ENCODE measurements at places on chromosomes 7 and 10.

DNA sequence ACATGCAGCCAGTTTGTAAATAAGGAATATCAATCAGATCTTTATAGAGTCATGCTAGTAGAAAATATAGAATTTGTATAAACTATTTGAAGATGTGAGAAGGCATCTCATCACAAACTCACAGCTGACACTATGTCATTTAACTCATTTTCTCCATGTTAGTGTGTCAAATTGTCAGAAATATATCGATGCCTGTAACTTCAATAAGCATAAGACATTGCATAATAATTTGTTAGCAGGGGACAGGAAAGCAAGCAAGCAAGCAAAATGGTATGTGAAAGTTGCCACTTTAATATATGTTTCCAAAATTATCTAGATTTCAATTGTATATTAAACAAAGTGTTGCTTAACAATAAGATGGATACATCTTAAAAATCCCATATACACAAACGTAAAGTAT lies 571.0 kb downstream of the ARL4A start:
- H3K4me1 ChIP-seq = no peaks in the 10 kb centered on the region
- H3K36me3 ChIP-seq = no peaks in the 10 kb centered on the region
- no peak overlapping the region for H3K27ac ChIP-seq
- peaks cover 15% of the 10 kb centered on the region for H3K27me3 ChIP-seq
- no peak overlapping the region for H3K4me3 ChIP-seq

DNA sequence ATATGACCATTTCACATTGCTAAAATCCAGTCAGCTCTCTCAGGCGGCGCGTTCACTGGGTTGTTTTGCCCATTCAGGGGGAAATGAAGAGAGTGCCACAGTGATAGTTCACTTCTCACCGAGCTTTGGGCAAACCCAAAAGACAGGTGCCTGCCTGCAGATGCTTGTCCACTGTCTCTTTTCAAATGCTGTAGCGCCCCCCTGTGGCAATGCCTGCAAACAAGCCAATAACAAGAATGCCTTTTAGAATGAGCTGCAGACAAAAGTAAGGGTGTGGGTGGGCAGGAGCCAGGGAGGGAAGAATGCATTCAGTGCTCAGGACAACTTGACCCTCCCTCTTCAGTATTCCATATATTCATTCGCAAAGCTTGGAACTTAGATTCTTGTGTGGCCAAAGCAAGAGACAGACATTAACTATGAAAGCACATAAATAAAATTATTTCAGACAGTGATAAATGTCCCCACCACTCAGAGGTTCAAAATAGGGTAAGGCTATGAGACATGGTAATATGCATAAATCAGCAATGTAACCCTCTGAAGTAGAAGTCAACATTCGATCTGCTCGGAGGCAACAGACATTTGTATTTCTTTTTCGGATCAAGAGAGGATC lies 86.9 kb downstream of the JAZF1 start:
- DNase-seq = peak; percentile 33
- H3K27me3 ChIP-seq = no peaks in the 10 kb centered on the region
- no peak overlapping the region for H3K4me3 ChIP-seq
- no peak overlapping the region for H3K27ac ChIP-seq
- peaks cover 27% of the 10 kb centered on the region for H3K4me1 ChIP-seq
- H3K36me3 ChIP-seq = peaks cover 3% of the 10 kb centered on the region

DNA sequence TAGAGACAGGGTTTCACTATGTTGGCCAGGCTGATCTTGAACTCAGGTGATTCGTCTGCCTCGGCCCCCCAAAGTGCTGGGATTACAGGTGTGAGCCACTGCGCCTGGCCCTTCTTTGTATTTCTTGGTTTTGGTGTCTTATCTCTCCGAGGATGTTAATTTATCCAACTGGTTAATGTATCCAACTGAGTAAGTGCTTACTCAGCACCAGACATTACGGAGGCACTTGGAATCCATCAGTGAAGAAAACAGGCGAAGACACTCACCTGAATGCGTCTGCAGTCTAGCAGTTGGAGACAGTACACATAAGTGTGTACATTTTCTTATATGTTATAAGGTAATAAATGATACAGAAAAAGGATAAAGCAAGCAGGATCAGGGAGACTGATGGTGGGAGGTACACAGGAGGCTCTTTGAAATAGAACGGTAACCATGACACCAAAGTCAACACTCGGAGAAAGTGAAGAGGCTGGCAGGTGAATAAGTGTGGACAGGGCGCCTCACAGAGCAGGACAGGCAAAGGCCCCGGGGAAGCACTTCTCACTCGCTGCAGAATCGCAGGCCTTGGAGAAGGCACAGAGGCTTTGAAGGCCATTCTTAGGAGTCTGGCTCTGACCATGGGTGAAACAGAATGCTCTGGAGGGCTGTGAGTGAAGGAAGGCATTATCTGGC lies 73.1 kb downstream of the LANCL2 start:
- no peak for DNase-seq
- H3K27me3 ChIP-seq = no peaks in the 10 kb centered on the region
- no peak overlapping the region for H3K4me3 ChIP-seq
- H3K36me3 ChIP-seq = peaks cover 10% of the 10 kb centered on the region
- peaks cover 19% of the 10 kb centered on the region for H3K4me1 ChIP-seq

- no peaks in the 10 kb centered on the region for H3K36me3 ChIP-seq
- no peak overlapping the region for H3K27ac ChIP-seq
- no peak overlapping the region for H3K4me3 ChIP-seq
These were observed 261.3 kb downstream of the BICC1 start for GRCh38 chr10:58773944-58774343.

GRCh38 chr7:29764227-29764626 lies 42.1 kb upstream of the WIPF3 start:
- no peak overlapping the region for H3K27ac ChIP-seq
- DNase-seq = no peak
- H3K4me3 ChIP-seq = no peak overlapping the region
- H3K4me1 ChIP-seq = no peaks in the 10 kb centered on the region

DNA sequence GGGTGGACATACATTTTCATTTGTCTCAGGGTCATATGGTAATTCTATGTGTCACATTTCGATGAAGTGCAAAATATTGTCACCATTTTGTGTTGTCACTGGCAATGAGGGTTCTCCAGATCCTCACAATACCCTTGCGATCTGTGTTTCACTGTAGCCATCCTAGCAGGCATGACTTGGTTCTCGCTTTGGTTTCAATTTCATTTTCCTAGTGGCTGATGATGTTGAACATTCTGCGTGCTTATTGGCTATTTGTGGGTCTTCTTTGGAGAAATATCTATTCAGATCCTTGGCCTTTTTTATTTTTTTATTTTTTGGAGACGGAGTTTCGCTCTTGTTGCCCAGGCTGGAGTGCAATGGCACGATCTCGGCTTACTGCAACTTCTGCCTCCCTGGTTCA lies 24.8 kb upstream of the MNX1 start:
- H3K4me1 ChIP-seq = no peaks in the 10 kb centered on the region
- peaks cover 63% of the 10 kb centered on the region for H3K27me3 ChIP-seq
- no peak overlapping the region for H3K27ac ChIP-seq
- no peaks in the 10 kb centered on the region for H3K36me3 ChIP-seq
- no peak for DNase-seq

- no peaks in the 10 kb centered on the region for H3K4me1 ChIP-seq
- H3K36me3 ChIP-seq = no peaks in the 10 kb centered on the region
- peaks cover 9% of the 10 kb centered on the region for H3K27me3 ChIP-seq
- H3K27ac ChIP-seq = no peak overlapping the region
- no peak for DNase-seq
These were observed 19.0 kb downstream of the RBM48 start for GRCh38 chr7:92547579-92547978.

GRCh38 chr7:105036217-105037168 lies 22.5 kb downstream of the KMT2E start:
- H3K4me3 ChIP-seq = peak overlapping the region; percentile 58
- DNase-seq = no peak
- H3K36me3 ChIP-seq = peaks cover 62% of the 10 kb centered on the region
- peak overlapping the region; percentile 71 for H3K27ac ChIP-seq
- no peaks in the 10 kb centered on the region for H3K27me3 ChIP-seq

DNA sequence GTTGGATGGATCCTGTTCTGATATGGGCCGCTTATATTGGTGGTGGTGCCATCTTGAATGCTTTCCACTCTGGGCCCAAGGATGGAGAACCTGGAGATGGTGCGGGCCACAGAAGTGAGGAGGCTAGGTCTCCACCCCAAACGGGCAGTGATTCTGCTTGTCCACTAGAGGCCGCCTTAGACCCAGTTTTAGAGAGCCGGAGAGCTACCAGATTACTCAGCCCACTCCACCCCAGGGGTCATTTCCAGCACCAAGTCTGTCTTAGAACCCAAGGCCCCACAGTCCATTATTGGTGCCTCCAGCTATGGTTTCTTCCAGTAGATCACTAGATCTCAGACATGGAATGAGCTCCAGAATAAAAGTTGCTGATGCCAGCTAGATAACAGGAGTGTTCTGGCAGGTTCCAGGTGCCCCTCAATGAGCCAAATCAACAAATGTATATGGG lies 11.8 kb upstream of the CAMK2G start:
- no peak overlapping the region for H3K27ac ChIP-seq
- H3K27me3 ChIP-seq = no peaks in the 10 kb centered on the region
- DNase-seq = peak; percentile 65
- no peaks in the 10 kb centered on the region for H3K36me3 ChIP-seq
- peaks cover 9% of the 10 kb centered on the region for H3K4me1 ChIP-seq
- H3K4me3 ChIP-seq = no peak overlapping the region

DNA sequence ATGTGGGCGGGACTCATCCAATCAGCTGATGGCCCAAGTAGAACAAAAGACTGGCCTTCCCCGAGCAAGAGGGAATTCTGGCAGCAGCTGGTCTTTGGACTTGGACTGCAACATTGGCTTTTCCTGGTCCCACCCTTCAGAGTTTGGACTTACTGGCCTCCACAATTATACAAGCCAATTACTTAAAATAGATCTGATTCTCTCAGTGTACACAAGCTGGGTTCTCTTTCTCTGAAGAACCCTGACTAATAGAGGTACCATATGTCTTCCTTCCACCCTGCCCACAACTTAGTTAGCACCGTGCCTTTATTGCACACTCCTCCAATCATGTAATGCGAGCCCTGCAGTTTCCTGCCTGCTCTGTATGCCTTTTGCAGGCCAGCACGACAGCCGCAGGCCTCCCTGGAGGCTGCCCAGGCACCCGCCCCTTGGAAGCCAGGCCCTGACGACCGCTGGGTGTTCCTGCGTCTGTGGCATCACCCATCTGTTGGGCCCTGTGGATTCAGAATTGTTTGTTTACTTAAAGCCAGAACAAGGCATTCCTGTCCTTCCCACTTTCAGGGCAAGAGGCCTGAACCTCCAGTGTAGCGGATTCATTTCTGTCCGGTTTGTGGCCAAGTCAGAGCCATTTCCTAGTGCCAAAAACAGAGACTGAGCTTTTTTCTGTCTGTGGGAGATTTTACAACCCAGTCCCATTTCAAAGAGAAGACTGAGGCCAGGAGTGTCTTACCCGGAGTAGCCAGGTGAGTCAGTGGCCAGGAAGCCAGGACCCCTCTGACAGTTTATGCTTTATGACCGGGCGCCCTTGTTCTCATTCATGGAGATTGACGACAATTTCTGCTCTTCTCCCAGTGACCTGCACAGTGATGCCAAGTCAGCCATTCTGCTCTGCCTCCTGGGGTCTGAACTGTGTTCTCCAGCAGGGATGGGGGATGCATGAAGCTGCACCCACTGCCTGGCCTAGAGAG lies 968 bp upstream of the INMT start:
- H3K36me3 ChIP-seq = no peaks in the 10 kb centered on the region
- H3K4me1 ChIP-seq = no peaks in the 10 kb centered on the region
- peaks cover 5% of the 10 kb centered on the region for H3K27me3 ChIP-seq
- H3K4me3 ChIP-seq = no peak overlapping the region

GRCh38 chr10:76202777-76203176 lies 771.4 kb downstream of the LRMDA start:
- H3K27ac ChIP-seq = no peak overlapping the region
- no peak overlapping the region for H3K4me3 ChIP-seq
- H3K27me3 ChIP-seq = no peaks in the 10 kb centered on the region
- no peaks in the 10 kb centered on the region for H3K4me1 ChIP-seq

DNA sequence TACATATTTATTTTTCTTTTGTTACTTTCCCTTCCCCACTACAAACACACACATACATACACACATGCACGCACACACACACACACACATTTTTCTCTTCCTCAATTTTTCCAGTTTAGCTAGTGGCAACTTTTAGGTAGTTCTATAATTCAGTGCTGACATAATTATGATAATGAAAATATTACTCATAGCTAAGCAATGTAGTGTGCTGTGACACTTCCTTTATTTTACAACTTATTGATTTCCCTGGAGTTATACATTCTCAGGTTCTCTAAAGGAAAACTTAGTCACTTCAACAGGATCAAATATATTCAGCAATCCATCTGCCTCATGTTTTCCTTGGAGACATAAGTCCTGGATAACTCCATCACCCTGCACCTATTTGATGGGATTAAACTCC lies 151.6 kb downstream of the CACNA2D1 start:
- H3K27me3 ChIP-seq = no peaks in the 10 kb centered on the region
- no peaks in the 10 kb centered on the region for H3K4me1 ChIP-seq
- no peak overlapping the region for H3K4me3 ChIP-seq
- H3K36me3 ChIP-seq = no peaks in the 10 kb centered on the region
- no peak for DNase-seq

GRCh38 chr10:86681047-86681446 lies 12.7 kb downstream of the LDB3 start:
- no peaks in the 10 kb centered on the region for H3K36me3 ChIP-seq
- H3K4me1 ChIP-seq = no peaks in the 10 kb centered on the region
- no peak for DNase-seq
- H3K27me3 ChIP-seq = peaks cover 20% of the 10 kb centered on the region

GRCh38 chr10:4517746-4518145 lies 308.3 kb upstream of the AKR1E2 start:
- H3K27ac ChIP-seq = no peak overlapping the region
- H3K36me3 ChIP-seq = no peaks in the 10 kb centered on the region
- peaks cover 42% of the 10 kb centered on the region for H3K27me3 ChIP-seq
- DNase-seq = no peak
- peaks cover 1% of the 10 kb centered on the region for H3K4me1 ChIP-seq
- no peak overlapping the region for H3K4me3 ChIP-seq

DNA sequence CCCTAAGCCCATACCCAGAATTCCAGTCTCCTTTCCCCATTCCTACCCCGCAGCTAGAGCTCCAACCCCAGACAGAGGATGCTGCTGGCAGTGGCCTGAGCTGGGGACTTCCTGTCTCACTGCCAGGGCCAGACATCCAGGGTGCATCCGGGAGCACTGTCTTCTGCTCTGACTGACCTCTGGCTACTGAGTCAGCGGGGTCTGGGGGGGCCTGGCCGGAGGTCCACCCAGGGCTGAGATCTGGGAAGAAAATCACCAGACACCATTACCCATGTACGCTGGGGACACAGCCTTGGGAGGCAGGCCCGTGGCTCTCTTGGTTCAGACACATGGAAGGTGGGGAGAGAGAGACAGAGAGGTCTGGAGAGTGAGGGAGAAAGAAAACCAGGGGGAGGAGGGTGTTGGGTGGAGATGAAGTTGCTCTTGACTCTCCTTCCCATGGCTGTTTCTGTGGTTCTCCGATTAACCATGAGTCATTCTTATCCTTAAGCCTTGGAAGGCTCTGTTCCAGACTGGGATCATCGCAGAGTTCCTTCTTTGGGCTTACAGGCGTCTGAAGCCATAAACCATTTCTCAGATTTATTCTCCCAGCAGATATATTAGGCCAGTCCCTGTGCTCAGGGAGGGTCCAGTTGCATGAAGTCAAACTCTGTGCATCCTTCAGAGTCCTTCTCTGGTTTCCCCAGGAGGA lies 23.6 kb downstream of the TSPAN15 start:
- H3K4me3 ChIP-seq = no peak overlapping the region
- H3K27ac ChIP-seq = peak overlapping the region; percentile 84
- H3K4me1 ChIP-seq = peaks cover 15% of the 10 kb centered on the region
- peaks cover 39% of the 10 kb centered on the region for H3K27me3 ChIP-seq

Measured in effector memory CD8-positive, alpha-beta T cell (primary cell).